Stimulated activated CD4-positive, alpha-beta T cell treated with anti-CD3 and anti-CD28 coated beads, Interleukin-1b, Interleukin-23, amount 100 ng/mL, for 24 hours (primary cell): ENCODE measurements at places on chromosomes 5 and 9.

GRCh38 chr9:86854898-86855523 is 92.3 kb downstream of the GAS1 start:
- DNase-seq, result no peak

DNA sequence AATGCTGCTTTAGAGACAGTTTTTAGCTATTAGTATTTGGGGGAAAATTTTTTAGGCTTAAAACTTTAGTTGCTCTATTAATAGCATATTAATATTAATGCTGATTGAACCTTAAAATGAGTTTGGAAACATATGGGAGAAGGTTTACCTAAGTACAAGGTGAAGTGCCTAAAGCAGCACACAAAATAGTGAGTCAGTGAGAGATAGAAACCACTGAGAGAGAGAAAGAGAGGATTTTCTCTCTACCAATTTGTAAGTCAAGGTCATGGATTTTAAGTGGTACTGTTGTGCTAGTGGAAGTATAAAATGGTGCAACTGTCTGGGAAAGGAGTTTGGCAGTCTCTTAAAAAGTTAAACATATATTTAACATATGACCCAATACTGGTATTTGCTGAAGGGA is 64.9 kb downstream of the MARCHF3 start:
- DNase-seq, result no peak

GRCh38 chr9:129390541-129390940 is 212.5 kb upstream of the IER5L start:
- DNase-seq, result no peak

- no peak for DNase-seq
Measured at GRCh38 chr9:2227144-2227867, 212.2 kb downstream of the SMARCA2 start.

DNA sequence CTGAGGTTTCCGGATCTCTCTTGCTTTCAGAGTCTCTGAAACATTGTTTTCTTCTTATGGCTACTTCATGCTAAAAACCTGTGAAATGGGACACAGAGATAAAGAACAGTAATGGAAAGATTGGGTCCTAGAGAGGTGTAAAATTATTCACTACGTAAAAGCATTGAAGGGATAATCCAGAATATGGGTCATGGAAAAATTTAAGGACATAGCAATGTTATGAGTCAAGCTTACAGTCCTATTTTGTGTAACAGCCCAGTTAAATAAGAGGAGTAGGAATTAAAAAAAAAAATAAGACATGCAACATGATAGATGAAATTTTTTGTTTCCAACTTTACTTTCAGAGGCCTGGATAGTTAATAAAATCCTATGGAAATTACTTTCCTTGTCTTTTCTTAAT is 61.9 kb upstream of the ELL2 start:
- no peak for DNase-seq
